ENCODE measurements at places on chromosomes 12 and 14. TPM values are rescaled to one million over a fixed set of nuclear protein-coding genes. Genes with fewer than 3 reads are reported as not detected.

The TCL1B gene
- polyA plus RNA-seq, result 0.20 TPM

The NUMB gene
- polyA plus RNA-seq, result 92.1 TPM

The SMIM41 gene
- polyA plus RNA-seq, result 0.34 TPM

DNA sequence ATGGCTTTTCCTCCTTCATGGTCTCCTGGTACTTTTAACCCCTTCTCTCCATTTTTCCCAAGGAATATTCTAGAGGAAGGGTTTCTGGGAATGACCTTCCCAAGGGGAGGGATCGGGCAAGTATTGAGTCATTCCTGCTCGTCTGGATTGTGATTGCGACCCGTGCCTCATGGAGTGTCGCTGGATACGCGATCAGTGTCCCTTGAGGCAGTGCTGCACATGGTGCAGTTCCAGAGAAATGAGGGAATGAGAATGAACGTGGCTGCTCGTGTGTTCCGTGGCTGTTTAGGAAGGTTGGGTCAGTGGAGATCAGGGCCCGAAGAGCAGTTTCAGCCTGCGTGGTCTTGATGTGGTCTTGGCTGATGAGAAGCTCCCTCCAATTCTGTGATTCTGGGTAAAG is 234.4 kb downstream of the CACNA1C start:
- DNase-seq, result no peak

GRCh38 chr12:27034607-27035293 is 12.4 kb downstream of the MED21 start:
- no peak for DNase-seq

DNA sequence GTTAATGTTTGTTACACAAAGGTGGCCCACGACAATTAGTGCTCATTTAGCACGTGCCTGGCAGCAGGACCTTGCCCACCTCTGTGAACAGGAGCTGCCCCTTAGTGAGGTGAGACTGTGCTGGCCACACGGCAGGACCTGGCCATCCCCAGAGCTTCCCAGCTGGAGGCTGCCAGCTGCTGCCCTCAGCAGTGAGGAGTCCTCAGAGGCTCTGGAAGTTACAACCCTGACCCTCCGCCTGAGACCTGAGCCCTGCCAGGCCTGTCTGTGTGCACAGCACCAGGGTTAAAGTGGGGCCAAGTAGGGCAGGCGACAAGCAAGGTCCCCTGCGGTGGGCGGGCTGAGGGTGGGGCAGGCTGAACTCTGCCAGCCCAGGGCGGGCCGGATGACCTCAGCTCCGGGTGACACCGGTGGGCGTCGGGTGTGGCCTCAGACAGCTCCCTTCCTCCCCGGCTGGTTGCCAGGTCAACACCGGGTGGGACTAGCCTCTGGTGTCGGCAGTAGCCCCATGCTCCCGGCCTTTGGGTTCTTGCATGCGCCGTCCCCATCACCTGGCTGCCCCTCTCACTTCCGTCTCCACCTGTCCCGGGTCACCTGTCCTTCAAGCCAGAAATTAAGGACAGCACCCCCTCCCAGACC is 9.2 kb upstream of the LBHD2 start:
- DNase-seq, result no peak

- DNase-seq, result no peak
These were observed 62.2 kb upstream of the CFL2 start for GRCh38 chr14:34776611-34777010.

DNA sequence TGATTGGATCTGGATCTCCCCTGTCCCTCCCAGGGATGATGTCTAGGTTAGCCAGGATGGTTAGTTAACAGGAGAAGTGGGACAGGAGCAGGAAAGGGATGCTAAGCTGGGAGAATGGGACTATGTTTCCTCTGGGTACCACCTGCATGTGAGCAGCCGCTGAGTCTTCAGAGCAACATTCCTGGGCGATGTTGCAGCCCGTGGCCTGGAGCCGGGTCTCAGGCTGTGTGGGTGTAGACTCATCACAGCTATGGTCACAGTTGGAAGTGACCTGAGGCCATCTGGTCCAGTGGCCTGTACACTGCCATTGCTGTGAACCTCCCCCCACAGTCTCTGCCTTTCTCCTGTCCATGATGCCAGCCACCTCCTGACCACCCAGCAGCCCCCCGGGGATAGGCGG is 422.6 kb downstream of the DPF3 start:
- no peak for DNase-seq

DNA sequence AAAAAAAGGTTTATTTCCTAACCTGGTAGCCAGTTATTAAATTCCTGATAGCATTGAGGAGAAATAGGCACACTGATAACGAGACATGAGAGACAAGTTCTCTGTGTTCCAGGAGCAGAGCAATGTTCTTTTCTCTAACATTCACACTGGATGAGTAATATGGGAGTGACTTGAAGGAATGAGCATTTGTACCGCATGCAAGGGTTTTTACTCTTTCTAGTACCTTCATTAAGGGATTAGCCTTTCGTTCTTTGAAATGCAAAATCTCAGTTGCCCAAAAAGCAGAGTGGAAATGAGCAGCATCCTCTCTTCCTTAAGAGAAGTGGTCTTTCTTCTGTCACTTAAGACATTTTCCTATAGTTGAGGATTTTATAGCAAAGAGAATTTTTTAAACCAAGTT is 54.7 kb downstream of the FGD4 start:
- no peak for DNase-seq

DNA sequence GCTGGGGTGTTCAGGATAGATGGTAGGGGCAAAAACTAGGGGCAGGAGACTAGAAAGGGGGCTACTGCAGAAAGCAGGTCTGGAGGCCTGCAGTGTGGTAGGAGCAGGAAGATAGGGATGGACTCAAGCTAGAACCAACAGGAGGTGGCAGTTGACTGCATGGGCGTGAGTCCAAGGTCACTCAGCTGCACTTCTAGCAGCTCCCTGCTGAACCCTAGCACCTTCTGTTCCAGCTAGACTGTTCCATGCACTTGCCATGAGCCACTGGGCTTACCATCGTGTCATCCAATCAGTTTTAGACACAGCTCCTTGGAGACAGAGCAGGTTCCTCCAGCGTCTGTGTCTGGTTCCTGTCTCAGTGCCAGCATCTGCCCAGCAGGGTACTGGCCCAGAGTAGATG is 11.3 kb upstream of the KRT8 start:
- DNase-seq, result no peak

DNA sequence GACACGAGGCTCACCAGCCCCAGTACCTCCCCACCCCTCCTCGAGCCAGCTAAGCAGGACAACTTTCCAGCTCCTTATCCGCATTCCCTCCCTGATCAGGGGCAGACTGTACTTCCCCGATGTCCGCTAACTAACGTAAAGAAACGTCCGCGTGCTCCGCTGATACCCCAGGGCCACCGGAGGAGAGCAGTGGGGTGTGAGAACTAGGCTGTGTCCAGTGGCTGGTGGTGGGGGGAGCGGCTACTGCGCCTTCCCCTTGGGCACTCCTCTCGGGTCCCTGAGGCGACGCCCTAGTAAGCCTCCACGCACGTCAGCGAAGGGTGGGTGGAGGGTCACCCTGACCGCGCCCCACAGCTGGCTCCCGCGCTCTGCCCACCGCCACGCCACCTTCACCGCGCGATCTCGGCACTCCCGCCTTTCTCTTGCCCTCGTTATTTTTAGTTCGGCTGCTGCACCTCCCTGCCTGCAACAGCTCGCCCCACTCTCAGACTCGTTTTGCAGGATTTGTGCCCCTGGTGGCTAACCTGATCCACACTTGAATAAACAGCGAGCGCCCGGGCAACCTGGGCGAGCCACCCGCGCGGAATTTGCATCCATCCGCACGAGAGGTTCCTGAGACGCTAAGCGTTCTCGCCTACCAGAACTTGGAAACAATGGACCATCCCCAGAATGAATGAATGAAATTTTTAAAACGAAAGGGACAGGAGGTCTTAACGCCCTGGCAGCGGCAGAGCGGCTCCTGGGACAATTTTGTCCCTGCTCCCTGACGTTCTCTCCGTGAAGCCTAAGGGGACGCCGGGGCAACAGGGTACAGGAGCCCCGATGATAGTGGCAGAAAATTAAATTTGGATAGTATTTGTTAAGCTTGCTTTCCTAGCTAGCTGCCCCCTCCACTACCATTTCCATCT is 6.9 kb upstream of the BMP4 start:
- DNase-seq, result no peak

DNA sequence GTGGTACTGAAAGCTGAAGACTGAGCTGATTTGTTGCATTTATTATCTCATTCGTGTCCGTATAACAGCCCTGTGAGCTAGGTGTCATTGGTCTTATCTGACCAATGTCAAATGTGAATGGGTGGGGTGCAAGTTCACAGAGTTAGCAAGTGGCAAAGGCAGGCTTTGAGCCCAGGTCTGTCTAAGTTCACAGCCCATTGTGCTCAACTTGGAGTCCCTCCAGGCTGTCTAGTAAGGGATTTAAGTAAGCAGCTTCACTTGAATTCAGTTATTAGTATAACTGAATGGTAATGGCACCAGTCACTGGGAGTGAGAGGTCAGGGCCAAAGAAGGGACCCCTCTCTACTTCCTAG is 8.5 kb downstream of the C1S start:
- no peak for DNase-seq

GRCh38 chr12:80193865-80194264 is 94.5 kb downstream of the OTOGL start:
- no peak for DNase-seq

GRCh38 chr14:21723431-21724045 is 49.9 kb upstream of the OR4E1 start:
- DNase-seq, result peak; percentile 2

DNA sequence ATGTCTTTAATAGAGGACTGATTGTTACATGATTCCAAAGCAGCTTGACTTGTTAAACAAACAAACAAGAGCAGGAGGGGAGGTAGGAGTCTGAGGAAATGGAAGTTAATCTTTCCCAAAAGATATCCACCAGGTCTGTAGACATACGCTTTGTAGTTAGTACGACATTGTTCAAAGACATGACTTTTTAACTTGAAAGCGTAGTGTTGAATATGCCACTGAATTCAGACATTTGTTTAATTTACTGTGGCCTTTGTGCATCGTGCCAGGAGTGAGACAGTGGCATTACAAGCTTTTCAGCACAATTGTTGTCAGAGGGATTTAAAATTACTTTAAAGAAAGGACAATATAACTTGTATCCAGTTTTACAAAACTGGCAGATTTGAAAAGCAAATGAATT is 53.0 kb downstream of the SAV1 start:
- DNase-seq, result no peak

GRCh38 chr12:89468017-89468416 is 56.6 kb downstream of the GALNT4 start:
- no peak for DNase-seq

Measured in left renal pelvis (tissue), 4 donors.